Hepatocyte (in vitro differentiated cells): ENCODE measurements at places on chromosomes 5 and 9. TPM values are rescaled to one million over a fixed set of nuclear protein-coding genes. Genes with fewer than 3 reads are reported as not detected.

Gene CNTFR
- polyA plus RNA-seq: 7.0 and 7.5 TPM in 2 replicates

Gene FCN1
- polyA plus RNA-seq: not detected in 2 replicates

Gene SPATA31A3
- polyA plus RNA-seq: not detected in 2 replicates

Gene SLC25A2
- not detected in 2 replicates for polyA plus RNA-seq

Gene SPATA31C1
- polyA plus RNA-seq: not detected in 2 replicates

Gene SIT1
- not detected in 2 replicates for polyA plus RNA-seq

DNA sequence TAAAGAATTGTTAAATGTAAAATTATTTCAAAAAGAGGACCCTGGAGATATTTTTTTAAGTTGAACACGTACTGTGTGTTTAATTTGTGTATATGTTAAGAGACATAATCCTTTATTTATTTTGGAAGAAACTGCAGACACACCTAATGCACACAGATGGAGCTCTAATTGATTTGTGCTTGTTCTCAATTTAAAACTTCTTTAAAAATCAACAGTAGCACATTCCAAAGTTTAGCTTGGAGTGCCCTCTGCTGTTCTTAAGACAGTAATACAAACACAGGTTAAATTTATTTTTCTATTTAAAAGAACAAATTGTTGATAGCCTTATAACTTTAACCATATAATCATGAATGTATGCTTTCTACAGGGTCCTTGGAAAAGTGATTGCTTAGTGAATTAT, 277.6 kb upstream of the ADAMTS16 start:
- DNase-seq: peak; percentile 60

- peak; percentile 61 for DNase-seq
Measured at GRCh38 chr9:136482046-136482792, 621 bp downstream of the SEC16A start.

- no peak for DNase-seq
Measured at GRCh38 chr9:124562328-124562727, 55.1 kb upstream of the NR5A1 start.

DNA sequence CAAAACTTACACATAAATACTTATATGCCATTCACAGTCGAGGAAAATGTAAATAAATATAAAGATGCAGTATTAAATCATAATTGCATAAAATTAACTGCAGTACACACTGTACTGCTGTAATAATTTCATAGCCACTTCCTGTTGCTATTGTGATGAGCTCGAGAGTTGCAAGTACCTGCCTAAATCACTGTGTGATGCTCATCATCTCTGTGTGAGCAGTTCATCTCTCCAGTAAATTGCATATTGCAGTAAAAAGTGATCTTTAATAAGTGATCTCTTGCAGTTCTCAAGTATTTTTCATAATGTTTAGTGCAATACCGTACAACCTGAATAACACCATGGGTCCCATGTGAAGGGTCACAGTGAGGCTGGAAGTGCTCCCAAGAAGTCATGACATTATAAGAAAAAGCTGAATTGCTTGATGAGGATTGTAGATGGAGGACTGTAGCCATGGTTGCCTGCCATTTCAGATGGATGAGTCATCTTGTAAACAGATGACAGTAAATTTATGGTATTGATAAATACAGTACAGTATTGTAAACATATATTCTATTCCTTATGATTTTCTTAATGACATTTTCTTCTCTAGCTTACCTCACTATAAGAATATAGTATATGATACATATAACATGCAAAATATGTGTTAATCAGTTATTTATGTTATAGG, 34.9 kb downstream of the SYK start:
- DNase-seq: no peak

DNA sequence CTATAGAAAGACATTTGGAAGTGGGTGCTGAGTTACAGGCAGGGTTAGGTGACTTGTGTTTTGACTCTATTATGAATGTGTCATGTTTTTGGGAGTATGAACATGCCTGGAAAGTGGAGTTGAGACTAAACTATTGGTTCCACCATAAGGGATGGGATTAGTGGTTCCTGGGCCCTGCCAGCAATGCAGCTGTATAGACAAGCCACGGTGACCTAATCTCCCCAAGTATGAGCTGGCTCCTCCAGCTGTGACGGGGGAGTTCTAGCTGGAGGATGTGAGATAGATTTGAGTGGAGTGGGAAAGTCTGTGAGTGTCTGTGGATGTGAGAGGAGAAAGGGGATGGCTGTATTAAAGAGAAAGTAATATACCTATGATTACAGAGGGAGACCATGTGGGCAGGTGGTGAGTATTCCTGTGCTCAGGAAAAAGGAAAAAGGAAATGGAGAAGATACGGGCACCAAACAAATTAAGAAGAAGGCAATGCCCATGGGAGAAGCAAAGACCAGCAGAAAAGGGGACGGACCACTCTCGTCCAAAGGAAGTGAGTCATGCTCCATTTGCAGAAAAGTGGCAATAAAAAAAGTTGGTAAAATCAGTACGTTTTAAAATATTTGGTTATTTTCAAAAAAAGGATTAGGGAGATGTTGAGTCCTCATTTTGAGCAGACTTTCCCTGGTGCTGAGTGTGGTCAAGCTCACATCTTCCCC, 48.3 kb upstream of the ICE1 start:
- no peak for DNase-seq

GRCh38 chr5:148388696-148389095, 4.9 kb downstream of the FBXO38 start:
- no peak for DNase-seq

GRCh38 chr5:124948062-124948753, 201.8 kb upstream of the ZNF608 start:
- no peak for DNase-seq

DNA sequence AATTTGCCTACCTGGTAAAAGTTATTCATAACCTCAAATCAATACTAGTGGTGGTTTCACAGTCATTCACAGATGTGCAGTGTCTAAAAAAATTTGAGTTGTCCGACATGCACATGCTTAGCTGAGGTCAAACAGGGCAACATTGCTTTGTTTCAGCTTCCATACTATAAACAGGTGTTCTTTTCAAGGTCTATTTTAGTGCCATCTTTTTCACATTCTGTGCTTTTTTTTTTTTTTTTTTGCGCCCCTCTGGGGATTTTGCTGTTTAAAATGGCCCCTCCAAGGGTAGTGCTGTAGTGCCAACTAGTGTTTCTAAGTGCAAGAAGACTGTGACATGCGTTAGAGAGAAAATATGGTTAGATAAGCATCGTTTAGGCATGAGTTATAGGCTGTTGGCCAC, 14.5 kb downstream of the PHAX start:
- DNase-seq: no peak

- no peak for DNase-seq
Measured at GRCh38 chr5:94422812-94423211, 195.6 kb downstream of the KIAA0825 start.

DNA sequence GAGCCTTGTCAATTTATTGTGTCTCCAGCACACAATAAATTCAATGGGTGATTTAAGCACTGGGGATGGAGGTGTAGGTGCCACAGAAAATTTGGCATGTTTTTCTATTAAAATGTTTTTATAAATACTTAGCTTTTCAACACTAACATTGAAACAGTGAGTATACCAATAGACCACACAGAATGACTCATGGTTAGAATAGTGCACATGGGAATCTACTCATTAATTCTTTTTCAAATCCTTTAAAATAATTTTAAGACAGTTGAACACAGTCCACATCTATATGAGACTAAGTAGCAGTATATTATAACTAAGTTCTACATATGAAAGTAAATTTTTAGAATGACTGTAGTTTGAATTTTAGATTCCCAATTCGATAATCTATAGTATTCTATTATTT, 67.1 kb downstream of the LNPEP start:
- no peak for DNase-seq

DNA sequence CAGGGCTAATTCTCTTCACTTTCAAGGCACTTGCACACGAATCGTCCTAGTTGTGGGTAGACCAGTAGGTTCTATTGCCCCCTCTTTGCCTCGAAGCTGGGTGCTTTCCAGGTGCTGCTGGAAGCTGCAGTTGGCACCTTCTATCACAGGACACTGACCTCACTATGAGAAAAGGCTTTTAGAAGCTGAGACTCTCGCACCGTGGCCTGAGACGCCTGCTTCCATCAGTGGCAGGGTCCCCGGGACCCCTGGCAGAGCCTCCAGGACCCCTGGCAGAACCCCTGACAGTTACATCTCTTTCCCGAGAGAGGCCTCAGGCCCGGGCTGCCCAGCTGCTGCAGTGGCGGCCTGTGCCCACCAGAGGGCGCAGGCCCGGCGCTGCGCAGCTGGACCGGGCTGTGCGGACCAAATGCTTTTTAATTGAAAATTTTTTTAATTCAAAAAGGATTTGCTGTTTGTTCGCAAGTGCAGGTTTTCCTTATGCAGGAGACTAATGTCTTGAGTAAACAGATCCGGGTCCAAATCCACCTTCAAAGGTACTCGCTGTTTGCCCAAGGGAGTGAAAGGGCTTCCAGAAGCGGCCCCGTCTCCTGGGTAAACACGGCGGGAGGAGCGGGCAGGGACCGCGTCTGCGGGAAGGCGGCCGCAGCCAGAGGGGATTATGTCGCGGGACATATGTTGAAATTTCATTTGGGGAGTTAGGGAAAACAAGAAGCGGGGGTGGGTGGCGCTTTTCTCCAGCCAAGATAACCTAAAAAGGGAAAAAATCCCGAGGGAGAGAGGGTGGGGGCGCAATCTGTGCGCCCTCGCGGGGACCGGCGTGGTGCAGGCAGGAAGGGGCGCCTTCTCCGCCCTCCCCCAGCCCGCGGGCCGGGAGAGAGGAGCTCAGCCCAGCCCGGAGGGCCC, 114.5 kb upstream of the LMX1B start:
- peak; percentile 58 for DNase-seq

DNA sequence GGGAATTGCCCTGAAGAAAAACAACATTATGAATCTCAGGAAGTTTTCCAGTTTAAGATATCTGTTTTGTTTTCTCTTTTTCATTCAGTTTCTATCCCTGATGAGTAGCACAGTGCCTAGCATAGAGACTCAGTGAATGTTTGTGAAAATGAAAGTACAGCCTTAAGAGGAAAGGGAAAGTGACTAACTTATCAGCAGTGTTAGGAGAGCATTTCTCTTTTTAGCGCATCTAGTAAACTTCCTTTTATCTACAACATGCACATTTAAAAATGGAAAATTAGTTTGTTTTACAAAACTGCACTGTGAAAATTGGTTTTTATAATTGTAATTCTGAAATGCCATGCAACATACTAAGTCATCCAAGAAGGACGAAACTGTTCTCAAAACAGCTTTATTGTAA, 110.8 kb downstream of the SMARCA2 start:
- no peak for DNase-seq
